ENCODE measurements at places on chromosomes 2 and 18.

- DNase-seq, result no peak
Measured at GRCh38 chr2:180122874-180123273, 115.8 kb upstream of the CWC22 start.

- DNase-seq, result no peak
Measured at GRCh38 chr18:74190086-74190485, 41.8 kb downstream of the TIMM21 start.

- no peak for DNase-seq
Measured at GRCh38 chr2:217108575-217109027, 248.7 kb upstream of the TNP1 start.

DNA sequence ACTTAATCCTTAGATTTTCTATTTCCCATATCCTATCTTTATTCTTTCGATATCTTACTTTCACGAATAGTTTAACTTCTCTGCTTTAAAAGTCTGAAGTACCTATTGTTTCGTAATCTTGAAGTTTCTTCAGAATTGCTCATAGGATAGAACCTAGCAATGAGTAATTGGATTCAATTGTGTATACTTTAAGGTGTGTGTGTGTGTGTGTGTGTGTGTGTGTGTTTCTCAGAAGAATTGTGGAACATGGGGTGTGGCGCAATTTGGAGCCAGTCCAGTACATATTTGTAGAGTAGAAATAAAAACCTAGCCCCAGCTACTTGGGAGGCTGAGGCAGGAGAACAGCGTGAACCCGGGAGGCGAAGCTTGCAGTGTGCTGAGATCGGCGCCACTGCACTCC is 897.6 kb downstream of the BCL11A start:
- DNase-seq, result no peak

- no peak for DNase-seq
Measured at GRCh38 chr2:97849881-97850528, 136.6 kb downstream of the ZAP70 start.

DNA sequence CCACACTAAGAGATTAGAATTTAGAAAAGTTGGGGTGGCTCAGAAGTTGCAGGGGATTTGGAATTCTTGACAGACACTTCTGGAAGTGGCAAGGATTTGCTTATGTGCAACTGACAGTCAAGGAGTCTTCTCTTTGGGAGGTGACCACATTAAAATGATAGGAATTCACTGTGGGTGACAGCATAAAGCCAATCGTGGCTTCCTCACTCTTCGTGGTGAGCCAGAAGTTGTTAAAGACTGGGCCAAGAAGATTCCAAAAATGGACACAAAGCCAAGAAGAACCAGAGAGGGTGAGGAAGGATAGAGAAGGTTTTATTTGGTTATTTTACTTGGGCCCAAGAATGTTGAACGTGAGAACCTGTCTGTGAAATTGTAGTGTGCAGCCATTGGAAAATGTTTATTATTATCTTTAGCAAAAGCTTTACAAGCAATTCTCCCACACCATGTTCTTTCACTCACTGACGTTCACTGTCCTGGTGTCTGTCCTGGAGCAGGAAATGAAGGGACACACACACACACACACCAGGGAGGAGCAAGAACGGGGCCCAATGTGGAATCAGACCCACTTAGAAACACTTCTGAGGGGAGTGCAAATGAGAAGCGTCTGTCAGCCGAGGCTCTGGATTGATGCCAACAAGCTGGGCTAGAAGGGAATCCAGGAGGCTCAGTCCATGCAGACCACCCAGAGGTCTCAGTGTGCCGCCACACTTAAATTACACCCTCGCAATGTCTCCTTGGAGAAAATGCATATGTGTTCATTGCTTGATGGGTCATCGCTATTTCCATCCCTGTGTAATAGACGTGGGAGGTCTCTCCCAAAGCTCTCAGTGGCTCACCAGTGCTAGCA is 37.2 kb downstream of the STEAP3 start:
- no peak for DNase-seq

- DNase-seq, result no peak
Measured at GRCh38 chr2:83143946-83144345, 1315.1 kb downstream of the SUCLG1 start.

DNA sequence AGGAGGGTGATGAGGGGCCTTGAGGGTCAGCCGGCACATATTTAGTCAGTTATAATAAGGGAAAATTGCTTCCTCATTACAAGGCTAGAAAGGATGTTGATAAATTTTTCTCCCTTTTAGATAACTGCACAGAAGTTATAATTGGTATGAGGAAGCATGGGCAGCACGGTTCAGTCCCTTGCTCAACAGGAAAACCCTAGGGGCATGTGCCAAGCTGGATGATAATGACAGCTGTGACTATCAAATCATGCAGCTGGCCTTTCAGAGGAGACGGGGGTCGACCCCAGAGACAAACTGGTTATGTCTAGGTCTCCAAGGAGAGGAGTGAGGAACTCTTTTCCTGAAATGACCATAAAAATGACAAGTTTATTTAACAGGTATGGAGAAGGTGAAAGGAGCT is 448.1 kb upstream of the VRK2 start:
- no peak for DNase-seq

DNA sequence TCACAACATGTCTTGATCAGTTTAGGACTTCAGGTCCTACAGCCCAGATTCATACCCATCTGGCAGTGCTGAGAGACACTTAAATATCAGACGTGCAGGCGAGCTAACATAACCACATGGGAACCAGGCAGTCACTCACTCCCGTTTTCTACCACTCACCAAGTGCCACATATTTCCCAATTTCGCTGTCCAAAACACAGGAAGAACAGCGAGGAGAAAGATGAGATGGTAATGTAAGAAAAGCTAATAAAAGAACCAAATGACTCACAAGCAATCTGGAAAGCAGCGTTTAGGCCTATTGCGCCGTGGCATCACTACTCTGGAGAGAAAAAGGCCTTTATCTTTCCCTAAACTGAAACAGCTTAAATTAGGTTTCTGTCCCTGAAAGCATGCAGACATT is 647.8 kb upstream of the SLC39A10 start:
- no peak for DNase-seq

- no peak for DNase-seq
Measured at GRCh38 chr2:1633092-1633671, 111.1 kb downstream of the PXDN start.

DNA sequence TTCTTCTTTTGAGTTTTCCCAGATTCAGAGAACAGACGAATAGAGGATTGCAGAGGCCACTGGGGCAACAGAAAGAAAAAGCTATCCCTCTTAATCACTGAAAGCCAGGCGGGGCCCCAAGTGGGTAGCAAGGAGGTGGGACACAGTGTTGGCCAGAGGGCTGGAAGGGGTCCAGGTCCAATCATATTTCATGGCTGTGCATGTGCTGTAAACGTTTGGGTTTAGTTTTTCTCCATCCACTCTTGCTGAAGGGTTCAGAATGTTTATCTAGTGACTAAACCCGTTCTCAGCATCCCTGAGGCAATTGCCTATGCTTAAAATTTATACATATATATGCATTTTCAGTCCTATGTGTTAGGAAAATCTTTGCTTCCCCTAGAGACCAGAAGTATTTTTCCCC is 99.4 kb upstream of the EPHA4 start:
- DNase-seq, result no peak

GRCh38 chr18:6876641-6877041 is 147.1 kb downstream of the ARHGAP28 start:
- DNase-seq, result no peak

- DNase-seq, result no peak
Measured at GRCh38 chr18:75261430-75262223, 51.0 kb downstream of the TSHZ1 start.

- DNase-seq, result no peak
Measured at GRCh38 chr2:14634489-14635390, 2.2 kb downstream of the LRATD1 start.

GRCh38 chr18:7524786-7525185 is 42.3 kb upstream of the PTPRM start:
- no peak for DNase-seq

DNA sequence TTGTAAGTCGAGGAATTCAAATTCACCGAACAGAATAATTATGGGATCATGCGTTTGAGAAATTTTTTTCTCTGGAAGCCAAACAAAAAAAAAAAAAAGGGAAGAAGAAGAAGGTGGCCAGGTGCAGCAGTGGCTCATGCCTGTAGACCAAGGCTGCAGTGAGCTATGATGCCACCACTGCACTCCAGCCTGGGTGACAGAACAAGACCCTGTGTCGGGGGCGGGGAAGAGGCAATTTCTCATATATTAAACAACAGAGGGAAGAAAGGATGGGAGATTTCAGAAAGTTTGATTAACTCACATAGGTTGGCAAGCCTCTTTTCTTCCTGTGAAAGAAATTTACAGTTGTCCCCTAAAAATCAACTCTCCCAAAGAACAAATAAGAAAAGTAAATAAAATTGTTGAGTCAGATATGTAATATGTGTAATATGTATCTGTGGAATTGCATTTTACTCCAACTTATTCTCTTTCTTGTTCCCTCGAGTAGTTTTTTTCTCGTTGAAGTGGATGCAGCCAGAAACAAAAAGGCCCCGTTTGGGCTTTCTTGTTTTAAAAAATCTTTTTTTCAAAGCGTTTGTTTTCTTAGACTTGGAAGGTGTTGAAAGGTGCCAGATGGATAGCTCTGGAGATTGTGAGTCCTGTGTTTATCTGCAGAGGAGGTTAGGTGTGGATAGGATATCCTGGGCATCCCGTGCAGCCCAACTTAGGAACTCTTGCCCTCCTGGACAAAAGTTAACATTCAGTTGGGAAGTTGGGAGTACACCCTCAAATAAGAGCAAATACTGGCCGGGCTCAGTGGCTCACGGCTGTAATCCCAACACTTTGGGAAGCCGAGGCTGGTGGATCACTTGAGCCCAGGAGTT is 25.4 kb upstream of the FMNL2 start:
- no peak for DNase-seq

All from stimulated activated CD8-positive, alpha-beta memory T cell treated with anti-CD3 and anti-CD28 coated beads, Interleukin-2, amount 100 ng/mL, for 1 hour (primary cell).